Inflammatory macrophage (primary cell): ENCODE measurements at places on chromosomes 13 and 19.

- DNase-seq: no peak
Measured at GRCh38 chr13:106520251-106521054, 15.0 kb downstream of the EFNB2 start.

DNA sequence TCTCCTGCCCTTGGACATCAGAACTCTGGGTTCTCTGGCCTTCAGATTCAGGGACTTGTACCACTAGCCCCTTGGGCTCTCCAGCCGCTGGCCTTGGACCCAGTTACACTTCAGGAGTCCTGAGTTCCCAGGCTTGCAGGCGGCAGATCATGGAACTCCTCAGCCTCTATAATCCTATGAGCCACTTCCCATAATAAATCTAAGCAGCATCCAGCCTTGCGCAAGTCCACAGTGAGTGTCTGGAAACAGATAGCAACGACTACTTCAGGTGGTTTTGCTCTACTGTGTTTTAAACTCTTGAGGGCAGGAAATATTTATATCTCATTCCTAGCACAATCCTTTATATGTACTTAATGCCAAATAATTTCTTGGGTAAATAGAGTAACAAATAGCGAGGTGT is 92.3 kb downstream of the COL4A1 start:
- no peak for DNase-seq

GRCh38 chr13:113209336-113209758 is at the start of gene CUL4A:
TSS of gene CUL4A (plus strand) at chr13:113209613. CDS start at chr13:113209628, 15 bp downstream.
- DNase-seq: peak; percentile 61

DNA sequence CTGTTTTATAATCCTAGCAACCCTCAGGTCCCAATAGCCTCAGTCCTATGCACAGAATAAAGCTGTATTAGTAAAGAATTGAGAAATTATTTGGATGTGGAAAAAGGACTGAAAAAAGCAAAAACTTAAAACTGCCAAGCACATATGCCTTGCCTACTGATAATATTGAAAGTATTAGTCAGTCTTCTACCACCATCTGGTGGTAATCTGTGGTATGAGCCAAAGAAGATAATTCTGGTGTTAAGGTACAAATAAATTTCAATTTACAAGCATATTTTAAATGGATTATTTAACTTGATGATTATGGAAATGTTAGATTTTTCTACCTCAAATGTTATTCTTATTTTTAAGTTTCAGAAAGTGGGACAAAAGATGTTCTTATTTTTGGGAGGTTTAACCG is 460.3 kb upstream of the KLHL1 start:
- peak; percentile 36 for DNase-seq

GRCh38 chr19:13299838-13300237 is 149.6 kb downstream of the IER2 start:
- DNase-seq: no peak

- DNase-seq: no peak
Measured at GRCh38 chr13:90928109-90928508, 419.4 kb upstream of the MIR17HG start.

- DNase-seq: peak; percentile 71
Measured at GRCh38 chr13:51832471-51833152, 12.4 kb downstream of the TMEM272 start.
